ENCODE measurements at places on chromosomes 1 and 21. TPM values are rescaled to one million over a fixed set of nuclear protein-coding genes. Genes with fewer than 3 reads are reported as not detected.

The MYBPHL gene
- not detected for total RNA-seq

The TTC39A gene
- total RNA-seq: 8.1 TPM

The ACOT7 gene
- 70.6 TPM for total RNA-seq

The SHISA4 gene
- 10.9 TPM for total RNA-seq

The SLC35F3 gene
- 0.64 TPM for total RNA-seq

Data from tracheal epithelial cell (primary cell).